ENCODE measurements at places on chromosomes 1 and 21. TPM values are rescaled to one million over a fixed set of nuclear protein-coding genes. Genes with fewer than 3 reads are reported as not detected.
A peak's percentile ranks its signal among the peaks of the same experiment; 100 is the strongest.

DNA sequence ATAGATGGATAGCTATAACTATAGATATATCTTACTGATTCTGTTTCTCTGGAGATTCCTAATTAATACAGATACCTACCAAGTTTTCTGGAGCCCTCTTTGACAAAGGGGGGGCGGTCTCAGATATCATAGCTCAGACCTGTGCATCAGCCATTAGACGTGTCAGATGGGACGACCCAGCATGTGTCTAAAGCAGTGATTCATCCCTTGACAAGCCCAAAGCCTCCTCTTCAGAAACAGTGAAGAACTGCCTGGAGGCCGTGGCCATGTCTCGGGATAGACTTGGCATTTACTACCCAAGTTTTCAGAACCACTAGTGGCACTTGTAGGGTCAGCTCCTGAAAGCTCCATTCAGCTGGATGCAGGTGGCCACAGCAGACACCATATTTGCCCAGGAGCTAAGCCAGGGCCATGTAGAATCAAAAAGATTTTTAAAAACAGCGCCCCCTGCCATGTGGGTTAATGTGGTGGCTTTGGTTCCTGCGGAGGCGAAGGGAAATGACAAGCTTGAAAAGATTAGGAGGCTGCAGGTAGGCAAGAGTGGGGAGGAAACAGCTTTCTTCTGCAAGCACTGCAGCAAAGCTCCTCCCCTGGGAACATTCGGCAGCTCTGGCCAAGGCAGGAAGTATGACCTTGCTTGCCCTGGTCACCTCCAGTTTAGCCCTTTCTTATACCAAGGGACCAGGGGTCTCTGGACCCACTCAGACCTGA is 82.2 kb downstream of the FBXO2 start:
- H3K4me3 ChIP-seq = no peak overlapping the region
- no peak overlapping the region for H3K27ac ChIP-seq
- peaks cover 50% of the 10 kb centered on the region for H3K27me3 ChIP-seq
- DNase-seq = no peak
- H3K36me3 ChIP-seq = no peaks in the 10 kb centered on the region
- H3K4me1 ChIP-seq = peaks cover 5% of the 10 kb centered on the region

DNA sequence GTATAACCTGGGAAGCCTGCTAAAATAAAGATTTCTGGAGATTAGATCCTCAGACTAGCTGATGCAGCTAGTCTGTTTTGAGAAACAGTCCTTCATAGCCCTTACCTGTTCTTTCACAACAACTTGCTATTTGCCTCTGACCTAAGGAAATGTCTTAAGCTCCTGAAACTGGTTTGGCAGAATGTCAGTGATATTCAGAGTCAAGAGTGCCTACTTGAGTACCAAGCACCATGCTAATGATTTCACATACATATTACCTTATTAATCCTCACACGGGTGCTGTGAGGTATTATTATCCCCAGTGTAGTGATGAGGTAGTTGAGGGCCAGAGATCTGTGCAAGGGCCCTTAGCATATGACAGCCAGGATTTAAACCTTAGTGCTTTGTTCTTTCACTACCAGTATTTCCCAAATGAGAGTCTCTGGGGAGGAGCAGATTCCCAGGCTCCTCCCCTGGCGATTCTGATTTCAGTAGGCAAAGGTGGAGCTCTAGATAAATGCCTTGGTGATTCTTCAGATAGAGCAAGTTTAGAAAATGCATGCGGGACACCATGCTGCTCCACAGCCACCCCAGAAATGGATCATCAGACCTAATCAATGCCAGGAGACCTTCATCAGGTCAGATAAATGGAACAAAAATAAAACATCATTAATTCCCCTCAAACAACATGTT is 47.4 kb upstream of the WNT2B start:
- peaks cover 38% of the 10 kb centered on the region for H3K4me1 ChIP-seq
- no peak for DNase-seq

DNA sequence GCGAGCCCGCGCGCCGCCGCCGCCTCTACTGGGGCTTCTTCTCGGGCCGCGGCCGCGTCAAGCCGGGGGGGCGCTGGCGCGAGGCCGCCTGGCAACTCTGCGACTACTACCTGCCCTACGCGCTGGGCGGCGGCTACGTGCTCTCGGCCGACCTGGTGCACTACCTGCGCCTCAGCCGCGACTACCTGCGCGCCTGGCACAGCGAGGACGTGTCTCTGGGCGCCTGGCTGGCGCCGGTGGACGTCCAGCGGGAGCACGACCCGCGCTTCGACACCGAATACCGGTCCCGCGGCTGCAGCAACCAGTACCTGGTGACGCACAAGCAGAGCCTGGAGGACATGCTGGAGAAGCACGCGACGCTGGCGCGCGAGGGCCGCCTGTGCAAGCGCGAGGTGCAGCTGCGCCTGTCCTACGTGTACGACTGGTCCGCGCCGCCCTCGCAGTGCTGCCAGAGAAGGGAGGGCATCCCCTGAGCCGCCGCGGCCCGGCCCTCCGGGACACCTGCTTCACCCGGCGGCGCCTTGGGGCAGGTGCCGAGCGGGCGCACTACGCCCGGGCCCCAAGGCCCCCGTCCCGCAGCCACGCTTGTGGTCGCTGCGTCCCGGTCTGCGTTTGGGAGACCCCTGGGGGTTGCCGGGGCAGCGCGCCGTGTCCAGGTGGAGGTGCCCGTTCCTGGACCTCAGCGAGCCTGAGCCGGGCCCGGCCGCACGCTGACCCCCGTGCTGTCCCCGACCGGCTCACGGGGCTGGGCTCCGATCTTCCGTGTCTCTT is 944 bp downstream of the B3GALT6 start:
- DNase-seq = no peak
- H3K27me3 ChIP-seq = no peaks in the 10 kb centered on the region
- H3K27ac ChIP-seq = no peak overlapping the region
- H3K4me3 ChIP-seq = peak overlapping the region; percentile 63

GRCh38 chr1:20930427-20930826 is 143.3 kb upstream of the HP1BP3 start:
- peaks cover 11% of the 10 kb centered on the region for H3K4me1 ChIP-seq
- no peak for DNase-seq
- peaks cover 22% of the 10 kb centered on the region for H3K36me3 ChIP-seq
- H3K4me3 ChIP-seq = no peak overlapping the region
- no peak overlapping the region for H3K27ac ChIP-seq

GRCh38 chr1:74549932-74550331 is 37.5 kb upstream of the LRRC53 start:
- no peak overlapping the region for H3K4me3 ChIP-seq
- H3K27ac ChIP-seq = no peak overlapping the region

DNA sequence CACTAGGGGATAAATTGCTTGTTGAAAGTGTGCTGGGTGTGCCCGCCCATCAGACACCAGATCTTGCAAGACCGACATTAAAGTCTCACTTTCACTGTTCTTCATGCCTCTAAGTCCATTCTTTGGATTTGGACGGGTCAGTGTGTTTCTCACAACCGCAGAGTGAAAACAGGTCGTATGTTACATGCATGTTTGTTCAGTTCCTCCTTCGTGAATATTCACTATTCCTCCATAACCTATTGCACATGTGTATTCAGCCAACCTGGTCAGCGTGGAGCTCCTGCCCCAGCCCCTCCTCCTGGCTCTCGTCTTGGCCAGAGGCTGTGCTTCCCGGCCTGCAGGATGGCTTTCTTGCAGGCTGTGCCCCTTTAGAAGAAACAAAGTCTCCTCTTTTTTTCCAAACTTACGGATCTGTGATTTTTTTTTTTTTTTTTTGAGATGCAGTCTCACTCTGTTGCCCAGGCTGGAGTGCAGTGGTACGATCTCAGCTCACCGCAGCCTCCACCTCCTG is 2.2 kb upstream of the KRTAP10-6 start:
- peaks cover 3% of the 10 kb centered on the region for H3K36me3 ChIP-seq
- DNase-seq = no peak
- H3K27ac ChIP-seq = no peak overlapping the region
- no peak overlapping the region for H3K4me3 ChIP-seq
- H3K4me1 ChIP-seq = peaks cover 6% of the 10 kb centered on the region

- H3K4me1 ChIP-seq = peaks cover 74% of the 10 kb centered on the region
- peak; percentile 67 for DNase-seq
- H3K27me3 ChIP-seq = no peaks in the 10 kb centered on the region
- peak overlapping the region; percentile 31 for H3K4me3 ChIP-seq
- peak overlapping the region; percentile 96 for H3K27ac ChIP-seq
Measured at GRCh38 chr21:45299026-45299863, 11.6 kb upstream of the POFUT2 start.

DNA sequence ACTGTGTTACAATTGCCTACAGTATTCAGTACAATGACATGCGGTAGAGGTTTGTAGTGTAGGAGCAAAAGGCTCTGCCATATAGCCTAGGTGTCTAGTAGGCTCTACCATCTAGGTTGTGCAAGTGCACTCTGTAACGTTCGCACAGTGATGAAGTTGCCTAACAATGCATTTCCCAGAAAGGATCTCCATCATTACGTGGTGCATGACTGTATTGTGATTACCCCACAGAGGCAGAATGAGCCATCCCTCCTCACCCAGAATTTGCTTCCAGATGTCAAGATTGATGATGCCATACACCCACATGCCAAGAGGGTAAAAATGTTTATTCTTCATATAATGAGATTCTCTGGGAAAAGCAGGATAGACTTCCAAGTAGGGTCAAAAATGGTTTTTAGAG is 199.3 kb upstream of the CTTNBP2NL start:
- no peak overlapping the region for H3K4me3 ChIP-seq
- peaks cover 7% of the 10 kb centered on the region for H3K27me3 ChIP-seq
- DNase-seq = no peak
- H3K4me1 ChIP-seq = no peaks in the 10 kb centered on the region
- H3K27ac ChIP-seq = no peak overlapping the region

DNA sequence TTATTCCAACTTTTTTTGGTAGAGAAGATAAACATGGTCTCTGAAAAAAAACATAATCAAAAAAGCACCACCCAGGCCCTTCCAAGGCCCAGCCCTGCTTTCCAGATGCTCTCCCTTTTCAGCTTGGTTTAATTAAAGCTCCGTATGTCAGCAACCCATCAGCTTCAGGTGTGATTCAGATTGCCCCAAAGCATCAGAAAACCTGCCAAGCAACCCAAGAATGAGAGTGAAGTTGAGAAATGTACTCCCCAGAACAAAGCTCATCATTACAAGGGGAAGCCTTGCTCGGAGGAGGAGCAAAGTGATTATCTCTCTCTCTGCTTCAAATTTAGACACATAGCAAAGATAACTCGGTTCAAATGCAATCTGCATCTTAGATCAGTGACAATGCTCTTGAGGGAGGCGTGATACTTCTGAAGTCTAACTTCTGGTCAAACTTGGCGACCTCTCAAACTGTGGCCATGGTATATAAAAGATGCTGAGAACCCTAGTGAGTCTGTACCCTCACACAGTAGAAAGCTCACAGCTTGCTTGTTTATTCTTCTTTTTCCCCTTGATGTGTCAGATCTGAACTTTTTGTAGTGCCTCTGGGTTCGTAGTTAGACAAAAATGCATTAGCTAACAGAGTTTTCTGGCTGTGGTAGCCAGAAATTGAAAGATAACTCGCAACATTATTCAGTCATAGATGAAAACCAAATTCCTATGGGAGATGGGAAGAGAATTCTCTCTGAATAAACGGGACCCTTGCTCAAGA is 63.3 kb upstream of the ZC3H11B start:
- no peak for DNase-seq
- H3K27ac ChIP-seq = no peak overlapping the region
- H3K36me3 ChIP-seq = no peaks in the 10 kb centered on the region
- H3K4me1 ChIP-seq = peaks cover 3% of the 10 kb centered on the region
- H3K4me3 ChIP-seq = no peak overlapping the region
- no peaks in the 10 kb centered on the region for H3K27me3 ChIP-seq

DNA sequence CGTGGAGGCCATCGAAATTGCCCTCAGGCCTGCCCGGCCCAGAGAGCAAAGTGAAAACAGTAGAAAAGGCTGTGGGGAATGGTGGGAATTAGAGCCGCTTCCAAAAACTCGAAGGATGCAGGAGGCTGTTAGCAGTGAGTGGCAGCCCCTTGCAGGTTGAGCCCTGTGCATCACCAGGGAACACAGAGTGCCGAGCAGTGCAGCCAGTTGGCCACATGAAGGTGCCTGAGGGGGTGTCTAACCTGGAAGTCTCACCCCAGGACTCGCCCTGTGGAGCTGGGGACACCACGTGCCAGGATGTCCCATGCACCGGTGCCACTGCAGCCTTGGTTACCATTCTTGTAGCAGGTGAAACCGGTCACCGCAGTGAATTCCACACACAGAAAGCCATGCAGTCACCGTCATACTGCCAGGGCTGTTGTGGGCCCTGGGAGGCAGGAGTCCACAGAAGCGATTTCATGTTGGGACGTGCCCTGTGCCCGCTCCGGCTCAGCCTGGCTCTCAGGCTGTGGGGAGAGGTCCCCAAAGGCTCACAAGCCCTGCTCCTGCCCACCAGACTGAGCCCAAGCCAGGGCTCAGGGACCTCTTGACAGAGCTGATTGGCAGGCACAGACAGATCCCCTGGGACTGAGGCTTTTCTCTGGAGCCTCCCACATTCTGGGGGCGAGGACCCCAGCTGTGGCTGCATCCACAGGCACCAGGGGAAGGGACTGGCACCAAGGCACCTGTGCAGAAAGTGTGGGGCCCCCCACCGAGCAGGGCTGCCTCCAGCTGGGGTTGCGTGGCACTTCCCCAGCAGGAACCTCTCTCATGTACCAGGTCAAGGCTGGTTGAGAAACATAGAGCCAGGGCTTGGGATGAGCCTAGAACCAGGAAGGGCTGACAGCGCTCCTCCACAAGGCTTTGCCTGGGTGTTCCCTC is 16.7 kb upstream of the ACTRT2 start:
- H3K27ac ChIP-seq = no peak overlapping the region
- DNase-seq = peak; percentile 80

DNA sequence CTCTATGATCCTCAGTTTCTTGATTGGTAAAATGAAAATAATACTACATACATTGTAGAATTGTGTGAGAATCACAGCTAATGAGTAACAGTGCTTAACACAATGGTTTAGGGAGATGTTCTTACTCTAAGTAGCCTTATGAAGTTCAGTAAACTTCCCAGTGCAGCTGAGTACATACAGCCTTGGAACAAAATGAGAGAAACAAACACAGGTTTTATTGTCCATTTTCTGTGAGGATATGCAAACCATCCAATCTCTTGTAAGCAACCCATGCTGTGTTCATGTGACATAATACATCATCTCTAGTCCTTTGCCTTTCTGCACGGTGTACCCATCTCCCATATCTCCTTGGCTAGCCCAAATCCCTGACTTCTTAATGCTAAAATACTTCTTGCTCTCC is 14.7 kb upstream of the STRIP1 start:
- peaks cover 16% of the 10 kb centered on the region for H3K4me1 ChIP-seq
- DNase-seq = no peak
- peaks cover 49% of the 10 kb centered on the region for H3K36me3 ChIP-seq
- no peak overlapping the region for H3K4me3 ChIP-seq
- peak overlapping the region; percentile 20 for H3K27ac ChIP-seq

- no peak for DNase-seq
- no peaks in the 10 kb centered on the region for H3K36me3 ChIP-seq
- H3K27ac ChIP-seq = no peak overlapping the region
- peaks cover 18% of the 10 kb centered on the region for H3K27me3 ChIP-seq
- no peak overlapping the region for H3K4me3 ChIP-seq
Measured at GRCh38 chr1:90074970-90075391, 80.1 kb downstream of the ZNF326 start.

CELA2B gene
- total RNA-seq = not detected

XCL1 gene
- 0.25 TPM for total RNA-seq

B3GALT2 gene
- total RNA-seq = 7.6 TPM

KLF18 gene
- total RNA-seq = not detected

HTR6 gene
- total RNA-seq = not detected

IFNLR1 gene
- total RNA-seq = not detected

Data from chondrocyte (in vitro differentiated cells).